A375 (cell line): ENCODE measurements at places on chromosomes 1 and 21. TPM values are rescaled to one million over a fixed set of nuclear protein-coding genes. Genes with fewer than 3 reads are reported as not detected.

DAB1 gene
- not detected in 2 replicates for total RNA-seq

SCYL3 gene
- total RNA-seq, result 3.3 and 7.6 TPM in 2 replicates

LAD1 gene
- 4.4 and 6.4 TPM in 2 replicates for total RNA-seq

CAPN8 gene
- total RNA-seq, result not detected in 2 replicates

FCGR3A gene
- total RNA-seq, result not detected in 2 replicates

PAQR7 gene
- total RNA-seq, result 6.6 and 7.4 TPM in 2 replicates

LCA5L gene
- total RNA-seq, result 0.90 and 1.3 TPM in 2 replicates

DISP3 gene
- total RNA-seq, result not detected in 2 replicates

RPS6KA1 gene
- 51.8 and 60.9 TPM in 2 replicates for total RNA-seq

TMIGD3 gene
- total RNA-seq, result not detected in 2 replicates

UBXN10 gene
- not detected in 2 replicates for total RNA-seq

BLACAT1 gene
- total RNA-seq, result 2.9 and 3.2 TPM in 2 replicates

PPFIA4 gene
- 2.3 and 3.5 TPM in 2 replicates for total RNA-seq

VHLL gene
- 0.19 TPM in 1 of 2 replicates, not detected in the other for total RNA-seq

COP1 gene
- 35.7 and 54.1 TPM in 2 replicates for total RNA-seq

BRDT gene
- not detected in 2 replicates for total RNA-seq

AK4 gene
- 47.5 and 48.5 TPM in 2 replicates for total RNA-seq

OR2L2 gene
- total RNA-seq, result 0.04 and 0.29 TPM in 2 replicates

SIPA1L2 gene
- total RNA-seq, result 10.2 and 11.0 TPM in 2 replicates

SLC6A17 gene
- 0.13 and 0.26 TPM in 2 replicates for total RNA-seq

RBP7 gene
- not detected in 2 replicates for total RNA-seq

PCBP3 gene
- total RNA-seq, result 1.1 TPM in 1 of 2 replicates, not detected in the other

SLC25A44 gene
- total RNA-seq, result 24.3 and 28.2 TPM in 2 replicates

CHI3L2 gene
- total RNA-seq, result 0.34 and 0.38 TPM in 2 replicates

SRGAP2 gene
- total RNA-seq, result 137 and 145 TPM in 2 replicates

IGSF8 gene
- 29.2 and 30.3 TPM in 2 replicates for total RNA-seq

LHX4 gene
- total RNA-seq, result 4.0 and 4.4 TPM in 2 replicates

NPHS2 gene
- total RNA-seq, result 0.19 TPM in 1 of 2 replicates, not detected in the other

S100A12 gene
- not detected in 2 replicates for total RNA-seq

NFASC gene
- total RNA-seq, result 3.4 and 4.6 TPM in 2 replicates

CTH gene
- total RNA-seq, result 23.1 and 26.4 TPM in 2 replicates

INKA2 gene
- total RNA-seq, result 3.9 and 4.0 TPM in 2 replicates

TPTE gene
- total RNA-seq, result 3.9 and 5.3 TPM in 2 replicates

ERG gene
- total RNA-seq, result not detected in 2 replicates

MARK1 gene
- 3.4 and 4.5 TPM in 2 replicates for total RNA-seq

CLCA4 gene
- not detected in 2 replicates for total RNA-seq

PRKACB gene
- 9.2 and 10.3 TPM in 2 replicates for total RNA-seq

IL10 gene
- 0.19 and 0.34 TPM in 2 replicates for total RNA-seq

KRTAP7-1 gene
- total RNA-seq, result not detected in 2 replicates

HRNR gene
- 0.03 TPM in 1 of 2 replicates, not detected in the other for total RNA-seq
